Hypothalamus (tissue), 51 donors: ENCODE measurements at places on chromosomes 1 and 21.

GRCh38 chr1:167630568-167631385 is 745 bp downstream of the RCSD1 start:
- no peak for DNase-seq

GRCh38 chr1:153936011-153936802 is 10.3 kb downstream of the DENND4B start:
- DNase-seq = no peak

GRCh38 chr1:197171531-197171930 is 25.1 kb upstream of the ASPM start:
- DNase-seq = no peak

- DNase-seq = no peak
Observed at GRCh38 chr1:98090351-98090750, 169.5 kb upstream of the DPYD start.

DNA sequence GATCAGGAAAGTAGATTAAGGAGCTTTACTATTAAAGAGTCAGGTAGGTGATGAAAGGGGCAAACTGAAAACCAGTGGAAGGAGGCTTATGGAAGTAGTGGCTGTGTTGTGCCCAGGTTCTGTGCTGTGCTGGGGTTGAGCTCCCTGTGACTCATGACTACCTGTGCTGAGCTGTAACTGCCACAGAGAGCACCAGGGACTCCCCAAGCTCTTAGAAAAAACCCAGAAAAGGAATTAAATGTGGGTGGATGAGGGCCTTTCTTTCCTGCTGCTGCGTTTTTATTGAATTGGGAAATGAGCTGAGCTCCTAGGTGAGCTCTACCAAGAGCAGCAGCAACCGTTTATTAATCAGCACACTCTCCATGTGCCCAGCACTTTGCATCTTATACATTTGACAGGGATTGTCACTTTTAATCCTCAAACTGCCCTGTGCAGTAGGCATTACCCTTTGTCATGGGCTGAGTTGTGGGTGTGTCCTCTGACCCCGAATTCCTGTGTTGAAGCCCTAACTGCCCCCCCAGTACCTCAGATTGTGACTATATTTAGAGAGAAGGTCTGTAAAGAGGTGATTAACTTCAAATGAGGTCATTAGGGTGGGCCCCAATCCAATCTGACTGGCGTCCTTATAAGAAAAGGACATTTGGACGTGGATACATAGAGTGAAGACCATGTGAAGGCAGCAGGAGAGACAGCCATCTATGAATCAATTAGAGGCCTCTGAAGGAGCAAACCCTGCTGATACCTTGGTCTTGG is 65.4 kb downstream of the AK4 start:
- no peak for DNase-seq

GRCh38 chr1:171740987-171741871 is 636 bp downstream of the VAMP4 start:
- no peak for DNase-seq

DNA sequence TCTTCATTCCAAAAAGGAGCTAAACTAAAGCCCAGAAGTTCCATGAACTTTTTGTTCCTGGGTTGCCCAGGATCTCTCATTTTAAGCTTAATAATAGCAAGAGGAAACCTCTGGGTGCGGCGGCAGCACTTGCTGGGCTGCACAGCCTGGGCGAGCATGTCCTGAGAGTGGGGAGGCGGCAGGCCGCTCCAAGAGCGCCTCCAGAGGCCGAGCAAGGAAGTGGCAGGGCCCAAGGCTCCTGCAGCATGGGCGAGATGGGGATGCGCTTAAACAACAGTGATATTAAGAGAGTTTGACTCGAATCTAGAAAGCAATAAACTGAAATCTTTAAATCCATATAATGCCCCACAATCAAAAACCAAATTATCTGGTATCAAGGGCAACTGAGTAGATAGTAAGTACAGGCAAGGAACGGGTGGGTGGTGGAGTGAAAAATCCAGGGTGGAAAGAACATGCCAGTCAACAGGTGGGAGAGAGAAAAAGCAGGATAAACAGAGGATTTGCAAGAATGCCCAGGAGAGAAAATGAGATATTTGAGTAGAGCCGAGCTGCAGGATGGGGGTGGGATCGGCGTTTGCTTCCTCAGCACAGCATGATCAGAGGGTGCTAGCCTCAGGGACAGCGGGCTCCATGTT is 14.1 kb upstream of the TNR start:
- DNase-seq = no peak

- no peak for DNase-seq
Observed at GRCh38 chr21:45574081-45574501, 31.9 kb upstream of the SLC19A1 start.

DNA sequence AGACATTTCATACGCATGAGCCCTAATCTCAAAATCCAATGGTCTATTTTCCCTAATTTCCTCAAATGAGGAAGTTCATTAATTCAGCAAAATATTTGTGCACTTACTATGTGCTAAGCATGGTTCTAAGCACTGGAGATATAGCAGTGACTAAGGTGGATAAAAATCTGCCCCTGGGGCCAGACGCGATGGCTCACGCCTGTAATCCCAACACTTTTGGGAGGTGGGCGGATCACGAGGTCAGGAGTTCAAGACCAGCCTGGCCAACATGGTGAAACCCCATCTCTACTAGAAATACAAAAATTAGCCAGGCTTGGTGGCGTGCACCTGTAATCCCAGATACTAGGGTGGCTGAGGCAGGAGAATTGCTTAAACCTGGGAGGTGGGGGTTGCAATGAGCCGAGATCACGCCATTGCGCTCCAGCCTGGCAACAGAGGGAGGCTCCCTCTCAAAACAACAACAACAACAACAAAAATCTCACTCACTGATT is 4.3 kb upstream of the MIIP start:
- DNase-seq = no peak

DNA sequence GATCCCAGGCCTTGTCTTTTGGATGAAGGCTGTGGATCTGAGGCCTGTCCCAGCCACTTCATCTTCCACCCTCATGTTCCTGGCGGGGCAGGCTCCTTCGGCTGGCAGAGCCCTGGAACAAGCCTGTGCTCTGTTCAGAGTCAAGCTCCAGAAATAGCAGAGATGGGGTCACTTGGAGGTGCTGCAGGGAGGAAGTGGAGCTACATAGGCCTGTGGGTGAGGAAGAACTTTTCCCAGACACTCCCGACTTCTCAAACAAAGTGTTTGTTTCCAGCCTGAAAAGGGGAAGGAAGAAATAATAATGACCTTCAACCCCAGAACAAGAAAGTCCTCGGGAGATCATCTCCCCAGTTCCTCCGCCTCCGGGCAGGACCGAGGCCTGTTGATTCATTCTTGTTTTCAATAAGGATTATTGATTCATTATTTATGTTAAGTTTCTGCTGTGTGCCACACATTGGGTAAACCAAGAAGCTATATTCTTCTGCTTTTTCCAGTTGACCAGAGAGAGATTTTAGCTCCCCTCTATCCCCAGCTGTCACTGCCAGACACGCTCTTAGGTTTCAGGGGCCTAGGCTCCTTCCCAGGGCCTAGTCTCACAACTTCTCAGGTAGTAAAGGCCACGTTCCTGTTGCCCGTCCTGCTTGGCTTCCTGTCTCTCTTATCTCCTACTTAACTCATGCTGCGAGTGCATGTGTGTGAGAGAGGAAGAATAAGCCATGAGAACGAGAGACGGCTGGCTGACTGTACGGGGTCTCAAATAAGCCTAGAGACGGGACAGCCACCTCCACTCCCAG is 16.9 kb downstream of the IKBKE start:
- DNase-seq = no peak

- no peak for DNase-seq
Observed at GRCh38 chr1:5253036-5253435, 598.6 kb downstream of the AJAP1 start.

DNA sequence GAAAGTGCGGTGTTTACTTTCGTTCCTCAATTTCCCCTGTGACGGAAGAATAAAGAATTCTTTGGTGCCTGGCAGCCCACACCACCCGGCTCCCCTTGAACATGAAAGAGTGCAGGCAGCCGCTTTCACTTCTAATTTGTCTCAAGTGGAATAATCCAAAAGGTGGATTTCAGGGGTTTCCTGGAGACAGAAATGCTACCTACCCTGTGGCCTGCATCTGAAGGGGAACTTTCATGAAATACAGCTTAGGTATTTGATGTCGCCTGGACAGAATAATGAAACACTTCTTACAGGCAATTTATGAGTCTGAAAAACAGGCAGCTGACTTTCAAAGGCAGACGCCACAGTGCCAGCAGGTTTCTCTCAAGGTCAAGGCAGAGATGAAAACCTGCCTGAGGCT is 169.5 kb upstream of the USP24 start:
- no peak for DNase-seq

DNA sequence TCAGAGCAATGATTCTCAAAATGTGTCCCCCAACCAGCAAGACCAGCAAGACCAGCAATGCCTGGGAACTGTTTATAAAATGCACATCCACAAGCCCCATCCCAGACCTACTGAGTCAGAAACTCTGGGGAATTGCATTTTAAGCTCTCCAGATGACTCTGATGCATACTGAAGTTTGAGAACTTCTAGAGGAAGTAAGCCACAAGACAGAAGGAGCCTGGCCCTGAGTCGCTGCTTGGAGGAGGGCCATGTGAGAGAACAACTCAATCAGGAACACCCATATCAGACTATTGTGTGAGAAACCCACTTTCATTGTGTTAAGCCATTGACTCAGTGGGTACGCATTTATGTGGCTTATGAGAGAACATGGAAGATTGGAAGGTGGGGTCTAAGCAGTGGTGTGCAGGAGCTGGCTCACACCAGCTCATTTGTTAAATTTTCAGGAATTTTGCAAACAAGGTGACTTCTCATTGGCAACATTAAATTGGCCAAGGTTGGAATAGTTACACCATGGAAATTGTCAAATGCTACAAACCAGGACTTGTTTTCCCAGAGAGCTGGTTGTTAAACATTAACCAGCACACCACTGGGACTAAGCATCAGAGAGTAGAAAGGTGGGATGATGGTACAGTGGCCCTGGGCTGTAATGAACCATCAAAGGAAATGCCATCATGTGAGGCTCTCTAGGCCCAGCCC is 38.9 kb downstream of the ATP1A1 start:
- DNase-seq = no peak

DNA sequence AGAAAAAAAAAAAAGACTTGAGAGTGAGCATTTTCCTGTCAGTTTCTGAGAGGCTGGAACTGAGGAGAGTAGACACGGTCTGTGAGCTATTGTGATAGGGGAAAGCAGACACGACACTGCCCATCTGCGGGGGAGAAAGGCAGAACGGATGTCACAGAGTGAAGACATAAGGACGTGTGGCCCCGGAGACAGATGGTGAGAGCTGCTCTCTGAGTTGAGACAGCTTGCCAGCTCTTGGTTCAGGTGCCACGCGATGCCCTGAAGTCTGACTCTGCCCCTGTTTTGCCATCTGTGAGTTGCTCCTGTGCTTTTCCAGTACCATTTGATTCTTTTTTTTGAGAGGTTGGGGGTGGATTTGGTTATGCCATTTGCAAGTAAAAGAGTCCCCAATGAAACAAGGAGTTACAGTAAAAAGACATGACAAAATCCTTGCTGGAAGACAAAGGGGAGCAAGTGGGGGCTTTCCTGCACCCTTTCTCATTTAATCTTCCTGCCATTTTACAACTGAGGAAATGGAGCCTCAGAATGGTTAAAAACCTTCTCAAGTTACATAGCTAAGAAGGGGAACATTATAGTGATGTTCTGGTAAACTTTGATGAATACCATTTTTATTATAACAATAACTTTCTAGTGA is 128.9 kb upstream of the DNAH14 start:
- no peak for DNase-seq

- DNase-seq = no peak
Observed at GRCh38 chr21:14773777-14774345, 227.7 kb upstream of the SAMSN1 start.

- no peak for DNase-seq
Observed at GRCh38 chr21:43684424-43684823, 25.1 kb downstream of the RRP1B start.

DNA sequence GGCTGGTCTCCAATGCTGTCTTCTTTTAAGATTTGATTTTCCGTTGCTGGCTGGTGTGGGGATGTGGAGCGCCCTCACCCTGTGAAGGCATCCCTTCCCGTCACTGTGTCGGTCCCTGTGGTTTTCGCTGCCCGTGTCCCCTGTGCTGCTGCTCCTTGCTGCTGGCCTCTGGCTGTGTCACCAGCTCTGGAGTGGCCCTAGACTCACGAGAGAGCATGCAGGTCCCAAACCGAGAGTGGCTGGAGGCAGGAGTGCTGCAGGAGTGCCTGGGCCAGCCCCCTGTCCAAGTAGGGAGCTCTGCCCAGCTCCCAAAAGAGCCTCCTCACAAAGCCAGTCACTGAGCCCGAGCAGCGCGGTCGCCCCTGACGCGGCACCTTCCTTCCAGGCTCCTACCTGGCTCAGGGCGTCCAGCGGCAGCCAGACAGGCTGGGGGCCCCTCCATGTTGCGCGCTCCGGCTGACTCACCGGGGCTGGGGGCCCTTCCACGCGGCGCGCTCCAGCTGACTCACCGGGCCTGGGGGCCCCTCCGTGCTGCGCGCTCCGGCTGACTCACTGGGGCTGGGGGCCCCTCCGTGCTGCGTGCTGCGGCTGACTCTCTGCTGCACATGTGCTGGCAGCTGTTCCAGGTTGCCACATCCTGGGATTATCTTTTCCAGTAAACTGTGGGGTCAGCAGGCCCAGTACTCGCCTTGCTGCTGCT is 106.7 kb upstream of the COL6A1 start:
- no peak for DNase-seq

GRCh38 chr21:30434033-30434631 is 4.1 kb downstream of the KRTAP13-4 start:
- no peak for DNase-seq

DNA sequence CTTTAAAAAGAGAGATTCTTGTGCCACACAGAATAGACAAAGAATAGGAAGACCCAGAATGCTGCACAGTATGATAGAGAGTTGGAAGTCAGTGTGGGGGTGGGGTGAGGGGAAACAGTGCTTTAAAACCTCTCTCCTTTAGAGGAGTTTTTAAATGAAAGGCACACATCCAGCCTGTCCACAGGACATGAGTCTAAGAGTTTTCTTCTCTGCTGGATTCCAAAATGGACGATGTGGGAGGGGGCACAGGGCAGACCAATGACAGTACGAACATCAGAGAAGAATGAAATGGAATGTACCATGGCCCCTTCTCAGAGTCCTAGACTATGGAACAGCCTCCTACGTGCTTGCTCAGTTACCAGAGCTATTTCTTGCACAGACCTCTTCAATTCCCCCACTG is 458.2 kb upstream of the DAB1 start:
- DNase-seq = no peak

DNA sequence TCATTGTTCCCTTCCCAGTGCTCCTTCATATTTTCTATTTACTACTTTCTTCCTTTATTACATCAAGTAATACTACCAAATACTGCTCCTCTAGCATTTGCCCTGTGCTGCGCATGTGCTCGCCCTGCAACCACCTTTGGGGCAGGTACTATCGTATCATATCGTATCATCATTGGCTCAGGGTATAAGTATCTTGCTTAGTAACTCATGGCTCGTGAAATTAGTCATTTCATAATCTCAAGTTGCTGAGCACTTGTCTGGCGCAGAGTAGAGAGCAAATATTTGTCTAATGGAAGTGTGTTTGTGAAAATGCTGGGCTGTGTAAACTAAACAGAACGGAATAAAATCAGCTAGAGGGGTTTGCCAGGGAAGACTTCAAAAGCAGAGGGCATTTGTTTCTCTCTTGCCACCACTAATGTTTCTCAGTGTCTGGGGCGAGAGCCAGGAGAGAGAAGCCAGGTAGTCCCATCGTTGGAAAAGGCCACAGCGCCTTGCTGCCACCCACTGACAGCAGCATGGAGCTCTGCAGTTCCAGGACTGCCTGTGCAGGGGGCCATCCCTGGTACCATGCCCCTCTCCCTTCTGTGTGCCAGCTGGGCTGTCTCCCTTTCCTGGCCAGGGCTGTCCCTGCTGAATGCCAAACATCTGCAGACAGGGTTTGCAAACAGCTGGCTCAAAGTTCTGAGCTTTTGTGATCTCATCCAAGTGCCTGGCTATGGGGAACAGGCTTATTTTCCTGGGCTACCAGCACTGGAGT is 20.0 kb upstream of the CPT2 start:
- no peak for DNase-seq
